ENCODE measurements at places on chromosomes 2 and 18. TPM values are rescaled to one million over a fixed set of nuclear protein-coding genes. Genes with fewer than 3 reads are reported as not detected.

DNA sequence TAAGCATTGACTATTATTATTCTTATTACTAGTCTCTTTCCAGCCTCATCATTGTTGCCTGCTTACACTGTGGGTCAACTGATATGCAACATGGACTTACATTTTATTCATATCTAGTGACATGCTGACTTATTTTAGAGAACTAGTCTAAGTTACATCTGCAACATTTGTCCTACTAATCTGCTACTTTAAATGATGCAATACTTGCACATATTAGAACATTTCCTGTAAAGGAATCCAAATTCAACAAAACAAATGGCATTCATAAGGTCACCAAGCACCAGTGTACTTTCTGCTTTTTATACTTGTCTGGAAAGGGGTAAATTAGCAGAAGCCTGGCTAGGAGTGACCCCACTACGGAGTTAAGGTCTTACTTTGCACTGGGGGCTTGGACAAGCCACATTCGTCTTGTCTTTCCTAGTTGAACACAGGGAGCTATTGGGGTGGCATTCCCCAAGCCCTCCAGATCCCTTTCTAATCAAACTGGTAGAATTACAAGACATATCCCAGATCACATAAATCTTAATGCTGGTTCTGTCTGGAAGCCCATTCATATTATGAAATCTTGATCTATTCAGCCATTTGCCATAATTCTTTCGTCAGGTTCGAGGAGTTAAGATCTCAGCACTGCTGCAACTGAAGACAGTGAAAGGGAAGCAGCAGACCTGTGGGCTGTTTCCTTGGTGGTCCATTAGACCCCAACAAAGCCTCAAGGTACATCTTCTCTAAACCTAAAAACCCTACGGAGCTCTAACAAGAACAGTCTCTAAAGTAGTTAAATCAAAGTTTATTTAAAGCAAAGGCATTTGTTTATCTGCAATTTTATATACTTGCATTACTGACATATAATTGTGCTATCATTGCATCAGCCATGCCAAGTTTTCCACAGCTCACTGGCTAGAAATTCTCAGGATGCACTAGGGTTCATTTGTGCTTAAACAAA, 49.9 kb upstream of the RTN4 start:
- DNase-seq = no peak

DNA sequence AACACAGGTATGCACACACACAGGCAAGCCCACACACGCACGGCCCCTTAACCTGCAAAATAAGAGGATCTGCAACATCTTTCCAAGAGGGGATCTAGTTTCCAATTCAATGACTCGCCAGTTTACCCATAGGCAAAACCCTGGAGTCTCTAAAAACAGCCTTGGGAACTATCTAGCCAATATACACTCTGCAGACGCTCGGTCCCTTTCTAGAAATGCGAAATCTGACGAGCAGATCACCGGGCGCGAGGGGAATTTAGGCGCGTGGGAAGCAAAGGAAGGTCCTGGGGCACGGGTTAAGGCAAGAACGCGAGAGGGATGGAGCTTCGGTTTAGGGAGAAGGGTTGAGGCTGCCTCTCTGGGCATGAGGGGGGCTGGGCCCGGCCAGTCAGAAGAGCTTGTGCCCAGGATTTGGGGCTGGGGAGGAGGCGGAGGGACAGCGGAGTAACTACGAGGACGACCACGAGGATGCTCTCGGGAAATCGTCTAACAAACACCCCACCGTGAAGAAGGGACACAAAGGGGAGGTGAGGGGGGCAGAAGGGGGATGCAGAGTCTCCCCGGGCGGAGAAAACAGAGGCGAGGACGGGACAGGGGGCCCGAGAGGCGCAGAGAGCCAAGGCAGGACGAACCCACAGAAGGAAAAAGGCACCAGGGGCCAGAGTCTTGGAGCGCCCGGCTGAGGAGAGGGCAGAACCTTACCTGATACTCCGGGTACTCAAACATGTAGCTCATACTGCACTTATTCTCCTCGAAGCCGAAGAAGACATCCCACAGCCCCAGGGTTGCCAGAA, 542 bp downstream of the PGAP1 start:
- DNase-seq = peak; percentile 17

GRCh38 chr2:32745191-32745590, 117.3 kb downstream of the TTC27 start:
- DNase-seq = no peak

- DNase-seq = no peak
Measured at GRCh38 chr2:55269645-55269990, 587 bp upstream of the MTIF2 start.

QPCT gene
- total RNA-seq = not detected

CNDP1 gene
- total RNA-seq = not detected

SLC4A5 gene
- total RNA-seq = 3.0 TPM

- DNase-seq = no peak
Measured at GRCh38 chr2:20838016-20838415, 15.1 kb upstream of the LDAH start.

- no peak for DNase-seq
Measured at GRCh38 chr18:63407734-63408133, 14.5 kb downstream of the VPS4B start.

DNAH6 gene
- total RNA-seq = 1.00 TPM

DNA sequence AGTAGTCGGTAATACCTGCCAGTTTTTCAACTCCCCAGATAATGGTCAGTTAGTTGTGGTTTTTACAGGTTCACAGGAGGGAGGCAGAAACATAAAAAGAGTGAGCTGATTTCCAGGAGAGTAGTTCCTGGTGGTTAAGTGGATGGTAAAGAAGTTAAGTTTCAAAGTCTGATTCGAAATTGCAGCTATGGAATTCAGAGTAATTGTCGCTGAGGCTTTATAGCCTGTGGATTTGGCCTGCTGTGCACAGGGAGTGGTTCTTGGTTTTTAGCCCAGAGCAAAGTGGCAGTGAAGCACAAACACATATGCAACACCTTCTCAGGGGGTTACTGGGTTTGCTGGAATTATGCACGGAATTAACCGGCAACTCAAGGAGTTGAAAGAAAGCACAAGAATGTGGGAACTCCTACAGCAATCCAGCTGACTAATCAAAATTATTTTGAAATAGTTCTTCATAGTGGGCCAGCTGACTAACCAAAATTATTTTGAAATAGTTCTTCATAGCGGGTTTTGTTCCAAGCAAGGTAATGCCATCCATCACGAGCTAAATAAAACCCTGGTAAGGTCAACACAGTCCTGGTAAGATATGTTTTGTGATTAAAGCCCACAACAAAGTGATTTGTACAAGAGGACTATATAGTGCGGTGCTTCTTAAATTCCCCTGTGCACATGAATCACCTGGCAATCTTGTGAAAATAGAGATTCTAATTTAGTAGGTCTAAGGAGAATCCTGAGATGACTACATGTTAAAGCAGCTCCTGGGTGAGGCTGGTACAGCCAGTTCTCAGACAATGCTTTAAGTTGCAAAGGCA, 94.4 kb downstream of the SGPP2 start:
- no peak for DNase-seq

DNA sequence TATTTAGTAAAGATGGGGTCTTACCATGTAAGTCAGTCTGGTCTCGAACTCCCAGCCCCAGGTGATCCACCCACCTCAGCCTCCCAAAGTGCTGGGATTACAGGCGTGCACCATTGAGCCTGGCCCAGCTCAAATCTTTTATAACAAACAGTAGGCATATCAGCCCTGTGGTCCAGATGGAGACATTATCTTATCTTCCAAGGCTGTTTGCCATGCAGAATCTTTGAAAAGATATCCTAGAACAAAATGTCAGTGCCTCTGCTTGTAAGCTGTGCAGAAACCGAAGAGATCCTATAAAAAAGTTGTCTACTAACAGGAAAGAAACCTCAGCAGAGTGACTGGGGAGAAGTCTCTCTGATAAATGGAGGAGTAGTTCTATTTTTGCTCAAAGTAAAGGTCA, 142.1 kb downstream of the PTH2R start:
- DNase-seq = no peak

- no peak for DNase-seq
Measured at GRCh38 chr18:2222270-2223185, 348.8 kb downstream of the METTL4 start.

Measured in activated CD4-positive, alpha-beta T cell treated with anti-CD3 and anti-CD28 coated beads, Interleukin-2, amount 10 ng/mL, durations not matched to agents 7 days and 5 days (primary cell).